Ovary (tissue), 10 donors: ENCODE measurements at places on chromosomes 1 and 21. TPM values are rescaled to one million over a fixed set of nuclear protein-coding genes. Genes with fewer than 3 reads are reported as not detected.

DNA sequence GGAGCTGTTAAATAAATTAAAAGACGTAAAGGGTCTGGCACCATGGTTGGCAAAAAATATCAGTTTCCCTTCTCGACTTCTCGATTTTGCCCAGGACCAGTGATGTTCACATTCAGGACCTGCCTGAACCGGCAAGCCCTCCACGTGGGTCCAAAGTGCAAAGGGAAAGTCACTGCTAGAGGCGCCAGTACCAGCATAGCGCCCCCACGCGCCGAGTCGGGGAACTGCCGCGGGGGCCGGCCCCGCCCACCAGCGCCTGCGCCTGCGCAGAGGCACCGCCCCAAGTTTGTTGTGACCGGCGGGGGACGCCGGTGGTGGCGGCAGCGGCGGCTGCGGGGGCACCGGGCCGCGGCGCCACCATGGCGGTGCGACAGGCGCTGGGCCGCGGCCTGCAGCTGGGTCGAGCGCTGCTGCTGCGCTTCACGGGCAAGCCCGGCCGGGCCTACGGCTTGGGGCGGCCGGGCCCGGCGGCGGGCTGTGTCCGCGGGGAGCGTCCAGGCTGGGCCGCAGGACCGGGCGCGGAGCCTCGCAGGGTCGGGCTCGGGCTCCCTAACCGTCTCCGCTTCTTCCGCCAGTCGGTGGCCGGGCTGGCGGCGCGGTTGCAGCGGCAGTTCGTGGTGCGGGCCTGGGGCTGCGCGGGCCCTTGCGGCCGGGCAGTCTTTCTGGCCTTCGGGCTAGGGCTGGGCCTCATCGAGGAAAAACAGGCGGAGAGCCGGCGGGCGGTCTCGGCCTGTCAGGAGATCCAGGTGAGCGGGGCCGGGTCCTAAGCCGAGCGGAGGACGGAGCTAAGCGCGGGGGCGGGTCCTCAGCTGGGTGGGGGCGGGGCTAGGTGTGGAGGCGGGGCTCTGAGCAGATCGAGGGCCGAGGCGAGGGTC lies at the start of gene PINK1:
Gene PINK1, plus strand, starts transcription at position 269 of the 875 bp plus-strand sequence. Its CDS starts 91 bp downstream, at position 360.
- peak; percentile 74 for DNase-seq

Gene HCN3
- total RNA-seq, result 2.7 TPM

DNA sequence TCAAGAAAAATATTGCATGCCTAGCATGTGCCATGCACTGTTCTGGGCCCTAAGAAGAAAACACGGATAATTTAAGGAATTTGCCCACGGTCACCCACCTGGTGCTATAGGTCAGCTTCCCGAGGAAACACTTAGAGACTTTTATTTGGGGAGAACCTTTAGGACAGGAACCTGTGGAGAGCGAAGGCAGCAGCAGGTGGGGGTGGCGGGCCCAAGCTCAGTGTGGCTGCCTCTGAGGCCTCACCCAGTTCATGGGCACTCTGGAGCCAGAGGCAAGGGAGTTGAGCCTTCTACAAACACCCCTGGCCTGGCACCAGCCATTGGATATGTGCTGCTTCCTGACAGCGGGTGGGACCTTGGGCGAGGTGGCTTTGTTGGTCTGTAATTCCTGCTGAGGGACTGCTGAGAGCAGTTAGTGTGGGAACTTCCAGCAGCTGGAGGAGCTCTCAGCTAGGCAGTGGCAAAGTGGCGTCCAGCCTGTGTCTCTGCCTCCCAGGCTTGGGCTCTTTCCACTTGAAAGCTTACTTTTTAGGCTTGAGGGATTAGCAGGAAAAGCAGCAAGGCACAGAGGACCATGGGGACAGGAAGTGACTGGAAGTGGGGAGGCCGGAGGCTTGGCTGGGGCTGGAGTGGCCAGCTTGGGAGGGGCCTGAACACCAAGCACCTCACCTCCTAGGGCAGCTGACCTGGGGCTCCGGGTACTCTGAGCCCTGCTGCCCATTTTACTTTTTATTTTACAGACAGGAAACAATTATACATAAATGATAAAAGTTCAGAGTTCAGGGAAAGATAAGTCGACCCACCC lies 19.1 kb downstream of the MRPL37 start:
- DNase-seq, result peak; percentile 25

Gene ZNF593
- 62.5 TPM for total RNA-seq

DNA sequence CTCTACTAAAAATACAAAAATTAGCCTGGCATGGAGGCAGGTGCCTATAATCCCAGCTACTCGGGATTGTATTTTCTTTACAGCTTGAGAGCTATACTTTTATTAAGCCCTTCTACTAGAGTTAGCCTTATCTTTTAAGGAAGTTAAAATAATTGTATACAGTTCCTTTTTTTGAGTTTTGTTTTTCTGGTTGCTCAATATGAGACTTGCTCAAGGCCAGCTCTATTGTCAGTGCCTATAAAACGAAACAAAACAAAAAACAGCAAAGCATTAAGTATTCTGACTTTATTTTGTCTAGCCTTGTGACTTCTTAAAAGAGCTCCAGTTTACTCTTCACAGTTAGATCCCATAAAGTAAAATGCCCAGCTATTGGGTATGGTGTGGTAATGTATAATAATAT lies 17.2 kb downstream of the PKN2 start:
- DNase-seq, result no peak

DNA sequence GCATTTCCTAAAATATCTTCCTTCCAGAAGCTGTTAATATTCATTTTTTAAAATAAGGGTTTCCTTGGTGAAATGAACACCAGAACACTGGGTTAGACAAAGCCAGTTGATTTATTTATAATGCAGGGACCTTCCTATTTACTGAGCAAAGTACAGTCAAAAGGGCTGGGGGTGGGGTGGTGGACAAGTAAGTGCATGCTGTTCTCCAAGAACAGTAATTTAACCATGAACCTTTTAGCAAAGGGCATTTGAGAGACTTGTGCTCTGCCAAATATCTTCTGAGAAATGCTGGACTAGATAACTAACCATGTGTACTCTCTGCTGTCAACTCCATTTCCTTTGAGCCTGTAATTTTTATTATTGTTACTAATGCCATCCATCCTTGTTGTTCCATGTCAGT lies 100.2 kb downstream of the OMA1 start:
- DNase-seq, result no peak

Gene IKBKE
- total RNA-seq, result 1.9 TPM

Gene SYPL2
- 0.31 TPM for total RNA-seq

Gene HPDL
- total RNA-seq, result 1.9 TPM

DNA sequence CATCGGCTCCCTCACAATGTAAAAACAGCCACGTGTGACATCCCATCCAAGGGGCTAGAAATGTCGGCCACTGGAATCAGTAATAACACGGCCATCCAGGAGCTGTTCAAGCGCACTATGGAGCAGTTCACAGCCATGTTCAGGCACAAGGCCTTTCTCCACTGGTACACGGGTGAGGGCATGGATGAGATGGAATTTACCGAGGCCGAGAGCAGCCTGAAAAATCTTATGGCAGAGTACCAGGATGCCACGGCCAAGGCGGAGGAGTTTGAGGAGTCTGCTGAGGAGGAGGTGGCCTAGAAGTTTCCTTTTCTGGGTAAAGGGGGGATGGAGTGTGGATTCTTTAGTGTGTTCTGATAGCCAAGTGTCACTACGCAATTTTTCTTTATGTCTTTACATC lies 61.1 kb upstream of the MAP1LC3C start:
- no peak for DNase-seq

GRCh38 chr1:195306281-195306680 lies 1302.0 kb downstream of the KCNT2 start:
- DNase-seq, result no peak

DNA sequence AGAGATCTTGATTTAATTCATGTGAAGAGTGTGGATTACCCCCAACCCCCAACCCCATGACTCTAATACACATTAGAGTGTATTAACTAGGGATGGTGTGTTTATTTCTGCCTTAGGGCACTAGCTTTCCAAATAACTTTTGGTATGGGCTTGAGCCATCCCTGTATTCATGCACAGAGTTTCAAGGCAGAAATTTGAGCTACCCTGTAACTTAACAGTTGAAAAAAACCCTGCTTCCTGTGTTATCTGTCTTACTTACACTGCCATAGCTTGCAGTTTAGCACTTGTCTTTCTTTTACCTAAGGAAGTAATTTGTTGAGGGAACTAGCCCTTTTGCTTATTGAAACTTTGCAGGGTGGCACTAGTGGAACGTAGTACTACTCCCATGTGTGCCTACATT lies 6.3 kb downstream of the SRSF11 start:
- no peak for DNase-seq

GRCh38 chr1:99749504-99750347 lies 16.7 kb downstream of the FRRS1 start:
- no peak for DNase-seq

GRCh38 chr1:84379138-84379916 lies 19.0 kb upstream of the DNASE2B start:
- DNase-seq, result no peak

Gene IL19
- not detected for total RNA-seq

DNA sequence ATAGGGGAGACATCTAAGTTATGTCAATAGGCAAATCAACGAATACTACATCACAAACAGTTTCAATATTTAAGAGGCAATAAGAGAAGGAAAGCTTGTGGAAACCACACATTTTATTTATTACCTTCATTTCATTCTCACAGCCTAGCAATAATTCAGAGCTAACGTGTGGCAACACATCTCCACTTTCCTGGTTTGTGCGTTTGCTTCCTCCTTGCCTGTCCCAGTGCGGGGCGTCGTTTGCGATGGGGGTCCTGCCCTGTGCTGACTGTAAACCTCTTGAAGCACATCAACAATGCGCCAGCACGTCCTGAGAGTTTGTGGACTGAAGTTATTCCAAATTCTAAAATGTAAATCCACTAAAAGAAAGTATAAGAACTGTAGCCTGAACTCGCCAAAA lies 14.4 kb upstream of the VPS26C start:
- DNase-seq, result no peak

DNA sequence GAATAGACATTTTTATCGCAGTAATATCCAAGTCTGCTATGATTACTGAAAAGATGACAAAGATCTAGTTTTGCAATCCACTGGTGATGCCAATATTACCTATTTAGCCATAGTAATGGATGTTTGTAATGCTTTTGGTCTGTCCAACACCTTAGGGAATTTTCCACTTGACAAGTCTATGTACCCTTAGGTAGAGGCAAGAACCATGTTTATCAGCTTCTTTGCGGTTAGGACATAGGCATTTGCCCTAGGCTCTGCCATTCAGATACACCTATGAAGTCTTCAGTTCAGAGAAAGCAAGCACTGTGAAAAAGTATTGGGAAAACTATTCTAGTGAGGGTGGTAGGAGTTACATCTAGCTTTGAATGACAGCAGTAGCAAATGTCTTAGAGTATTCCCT lies 40.2 kb upstream of the SLC35D1 start:
- no peak for DNase-seq

Gene ZBTB8B
- 0.02 TPM for total RNA-seq

GRCh38 chr1:113279776-113280391 lies 110.4 kb upstream of the MAGI3 start:
- no peak for DNase-seq

DNA sequence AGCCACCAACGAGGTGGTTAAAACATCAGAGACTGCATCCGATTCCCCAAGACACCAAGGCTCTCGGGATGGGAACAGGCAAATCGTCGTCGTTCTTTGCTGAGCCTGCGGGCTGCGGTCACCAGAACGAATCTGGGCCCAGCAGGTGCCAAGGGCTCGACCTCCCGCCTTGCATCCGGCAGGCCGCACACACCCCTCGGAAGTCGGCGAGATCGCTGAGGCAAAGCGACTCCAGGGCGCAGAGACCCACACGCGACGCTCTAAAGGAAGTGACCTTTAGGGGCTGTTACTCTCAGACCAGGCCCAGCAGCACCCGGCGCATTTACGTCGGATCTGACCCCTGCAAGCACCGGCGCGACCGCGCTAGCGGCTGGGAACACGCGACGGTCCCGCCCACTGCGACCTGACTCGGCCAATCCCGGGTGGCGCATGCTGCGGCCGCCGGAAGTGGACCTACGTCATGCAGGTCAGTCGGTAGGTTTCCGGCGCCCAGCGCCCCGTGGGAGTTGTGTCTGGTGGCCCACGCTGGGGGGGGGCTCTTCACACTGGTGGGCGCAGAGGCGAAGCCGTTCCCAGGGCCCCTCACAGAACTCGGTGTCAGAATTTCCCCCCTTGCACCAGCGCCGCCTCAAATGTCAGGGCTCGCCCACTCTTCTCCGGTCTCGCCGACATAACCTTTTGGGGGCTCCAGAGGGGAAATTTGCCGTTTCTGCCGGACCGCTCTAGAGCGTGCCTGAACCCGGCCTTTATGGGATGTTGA lies 7.5 kb upstream of the PARK7 start:
- DNase-seq, result peak; percentile 95

- no peak for DNase-seq
Measured at GRCh38 chr1:172203902-172204301, 216.6 kb upstream of the C1orf105 start.

Gene OR2T29
- total RNA-seq, result not detected

DNA sequence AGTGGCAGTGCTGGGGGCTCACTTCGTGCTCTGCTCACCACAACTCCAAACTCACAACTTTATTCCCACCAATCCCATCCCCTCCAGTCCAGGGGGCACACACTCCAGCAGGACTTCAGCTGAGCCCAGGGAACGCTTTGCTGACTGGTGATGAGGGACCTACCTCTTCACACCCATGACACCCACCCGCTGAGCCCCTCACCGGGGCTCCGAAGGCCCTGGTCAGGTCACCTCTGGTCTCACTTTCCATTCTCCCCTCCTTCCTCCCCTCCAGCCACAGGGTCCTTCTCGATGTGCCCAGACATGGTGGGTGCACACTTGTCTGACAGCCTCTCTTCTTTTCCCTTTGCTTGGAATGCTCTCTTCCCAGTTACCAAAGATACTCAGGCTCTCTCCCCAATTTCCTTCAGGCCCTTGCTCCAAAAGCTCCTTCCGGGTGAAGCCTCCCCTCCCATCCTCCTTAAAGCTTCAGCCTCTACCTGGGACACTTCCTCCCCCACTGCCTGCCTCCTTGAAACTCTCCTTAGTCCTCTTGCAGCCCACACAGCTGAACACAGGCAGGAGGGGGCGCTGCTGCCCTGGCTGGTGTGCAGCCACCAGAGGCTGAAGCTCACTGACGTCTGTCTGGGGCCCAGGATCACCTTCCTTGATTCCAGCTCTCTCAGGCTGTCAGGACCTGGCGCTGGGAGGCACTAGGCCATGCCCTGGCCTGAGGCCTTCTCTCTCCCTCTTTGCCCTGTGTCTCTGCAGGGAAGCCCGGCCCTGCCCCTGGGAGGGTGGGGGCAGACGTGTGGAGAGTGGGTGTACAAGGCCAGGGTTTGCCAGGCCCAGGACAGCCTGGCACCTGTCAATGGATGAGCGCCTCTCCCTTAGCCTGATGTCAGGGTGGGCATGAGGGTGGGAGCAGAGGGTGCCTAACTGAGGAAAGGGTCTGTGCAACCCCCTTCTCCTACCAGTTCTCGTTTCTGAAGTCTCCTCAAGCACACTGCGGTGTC lies 1.6 kb downstream of the KCNE1 start:
- DNase-seq, result no peak
